ENCODE measurements at places on chromosomes 2 and 18.

GRCh38 chr2:228793116-228793515 is 478.0 kb downstream of the PID1 start:
- DNase-seq: no peak

DNA sequence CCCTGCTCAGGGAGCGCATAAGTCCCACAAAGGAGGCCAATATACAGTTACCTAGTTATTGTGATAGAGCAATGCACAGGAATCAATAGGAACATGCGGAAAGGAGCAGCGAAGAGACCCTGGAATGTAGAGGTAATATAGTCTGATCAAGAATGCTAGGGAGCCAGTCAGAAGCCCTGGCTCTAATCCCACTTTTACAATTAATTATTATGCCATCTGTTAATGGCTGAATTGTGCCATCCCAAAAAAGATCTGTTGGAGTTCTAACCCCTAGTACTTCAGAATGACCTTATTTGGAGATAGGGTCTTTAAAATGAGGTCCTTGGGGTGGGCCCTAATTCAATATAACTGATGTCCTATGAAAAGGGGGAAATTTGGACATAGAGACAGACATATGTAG is 7.7 kb upstream of the SPATS2L start:
- DNase-seq: no peak

GRCh38 chr2:66239655-66240054 is 195.3 kb upstream of the MEIS1 start:
- DNase-seq: no peak

GRCh38 chr2:165369131-165369897 is 100.2 kb upstream of the CSRNP3 start:
- no peak for DNase-seq

DNA sequence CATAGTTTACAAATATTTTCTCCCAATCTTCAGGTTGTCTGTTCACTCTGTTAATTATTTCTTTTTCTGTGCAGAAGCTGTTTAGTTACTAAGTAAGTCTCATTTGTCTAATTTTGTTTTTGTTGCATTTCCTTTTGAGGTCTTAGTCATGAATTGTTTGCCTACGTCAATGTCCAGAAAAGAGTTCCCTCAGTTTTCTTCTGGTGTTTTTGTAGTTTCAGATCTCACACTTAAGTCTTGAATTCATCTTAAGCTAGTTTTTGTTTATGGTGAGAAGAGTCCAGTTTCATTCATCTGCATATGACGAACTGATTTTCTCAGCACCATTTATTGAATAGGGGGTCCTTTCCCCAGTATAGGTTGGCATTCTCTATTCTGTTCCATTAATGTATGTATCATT is 1252.2 kb upstream of the TMEFF2 start:
- no peak for DNase-seq

DNA sequence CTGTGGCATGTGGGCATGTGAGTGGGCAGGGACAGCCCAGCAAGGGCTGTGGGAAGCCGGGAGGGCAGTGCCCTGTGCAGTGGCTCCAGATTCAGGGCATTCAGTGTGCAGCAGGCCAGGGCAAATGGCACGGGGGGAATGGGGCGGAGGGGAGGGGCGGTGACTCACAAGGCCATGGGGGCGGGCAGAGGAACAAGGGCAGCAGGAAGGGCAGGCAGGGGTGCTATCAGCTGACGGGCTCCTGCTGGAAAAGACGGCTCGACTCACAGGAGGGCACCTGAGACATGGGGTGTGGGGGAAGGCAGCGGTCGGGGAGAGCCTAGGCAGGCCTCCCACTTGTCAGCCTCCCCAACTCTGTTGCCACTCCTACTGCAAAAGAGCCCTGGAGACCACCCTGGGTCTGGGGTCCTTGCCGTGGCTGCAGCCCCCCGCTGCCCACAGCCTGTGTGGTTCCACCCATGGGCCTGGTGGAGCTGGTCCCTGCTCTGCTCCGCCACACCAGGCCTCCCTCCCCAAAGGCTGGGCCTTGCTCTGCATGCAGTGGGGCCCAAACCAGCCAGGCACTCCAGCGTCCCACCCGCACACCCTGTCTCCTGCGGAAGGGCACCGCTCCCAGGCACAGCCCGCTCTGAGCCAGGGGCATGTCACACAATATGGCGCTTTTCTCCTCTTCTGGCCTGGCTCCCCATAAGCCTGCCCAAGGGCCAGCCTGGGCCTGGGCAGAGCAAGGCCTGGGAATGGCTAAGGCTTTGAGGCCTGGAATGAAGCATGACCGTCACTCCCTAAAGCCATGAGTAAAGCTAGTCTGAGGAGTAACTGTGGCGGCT is 25.9 kb downstream of the HS6ST1 start:
- DNase-seq: no peak

- no peak for DNase-seq
Measured at GRCh38 chr2:149915151-149915550, 327.6 kb upstream of the MMADHC start.

DNA sequence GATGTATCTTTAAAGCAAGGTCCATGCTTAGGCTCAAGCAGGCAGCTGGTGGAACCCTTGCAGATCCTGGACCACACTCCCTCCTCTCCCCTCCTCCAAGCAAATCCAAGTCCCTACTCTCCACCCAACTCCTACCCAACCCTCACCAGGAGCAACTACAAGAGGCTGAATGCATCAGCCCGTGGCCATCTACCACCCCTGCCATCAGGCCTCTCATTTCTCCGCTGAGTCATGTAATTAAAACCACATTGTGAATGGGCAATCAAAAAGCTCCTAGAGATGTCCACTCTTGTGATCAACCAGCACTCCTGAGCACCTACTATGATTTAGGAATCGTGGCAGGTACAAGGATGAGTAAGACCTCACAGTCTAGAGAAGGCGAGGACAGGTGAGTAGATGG is 142.2 kb upstream of the CAPN13 start:
- DNase-seq: no peak

DNA sequence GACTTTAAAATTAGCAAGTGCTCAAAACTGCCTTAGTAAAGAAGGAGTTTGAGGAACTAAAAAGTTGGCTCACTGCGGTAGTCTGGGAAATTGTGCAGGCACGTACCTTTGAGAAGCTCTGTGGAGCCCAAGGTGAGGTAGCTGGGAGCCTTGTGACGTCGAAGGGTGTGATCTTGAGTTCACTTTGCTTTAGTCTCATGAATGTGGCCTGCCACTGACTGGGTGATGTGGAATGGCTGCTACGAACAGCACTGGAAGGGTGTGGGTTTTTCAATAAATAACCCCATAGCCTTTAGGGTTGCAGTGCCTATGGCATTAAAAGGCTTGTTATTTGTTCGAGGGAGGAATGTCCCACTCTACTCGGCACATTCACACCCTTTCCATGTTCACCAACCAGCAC is 312.3 kb downstream of the PRKCE start:
- no peak for DNase-seq

DNA sequence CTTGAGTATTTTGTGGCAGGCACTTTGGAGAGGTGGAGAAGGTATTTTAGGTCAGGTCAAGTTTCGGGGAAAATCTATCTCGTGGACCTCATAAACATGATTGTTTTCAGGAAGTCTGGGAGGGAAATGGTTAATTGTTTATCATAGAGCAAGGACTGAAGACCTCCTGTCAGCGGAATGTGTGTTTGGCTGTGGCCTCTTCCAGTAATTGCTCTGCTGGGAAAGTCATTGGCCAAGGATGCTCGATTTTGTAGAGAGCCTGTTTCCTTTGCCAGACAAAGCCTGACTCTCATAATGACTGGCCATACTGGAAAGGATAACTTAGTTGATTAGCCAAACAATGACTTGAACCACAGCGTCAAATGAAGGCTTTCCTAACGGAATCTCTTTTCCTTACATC is 30.0 kb downstream of the IL1R2 start:
- no peak for DNase-seq

DNA sequence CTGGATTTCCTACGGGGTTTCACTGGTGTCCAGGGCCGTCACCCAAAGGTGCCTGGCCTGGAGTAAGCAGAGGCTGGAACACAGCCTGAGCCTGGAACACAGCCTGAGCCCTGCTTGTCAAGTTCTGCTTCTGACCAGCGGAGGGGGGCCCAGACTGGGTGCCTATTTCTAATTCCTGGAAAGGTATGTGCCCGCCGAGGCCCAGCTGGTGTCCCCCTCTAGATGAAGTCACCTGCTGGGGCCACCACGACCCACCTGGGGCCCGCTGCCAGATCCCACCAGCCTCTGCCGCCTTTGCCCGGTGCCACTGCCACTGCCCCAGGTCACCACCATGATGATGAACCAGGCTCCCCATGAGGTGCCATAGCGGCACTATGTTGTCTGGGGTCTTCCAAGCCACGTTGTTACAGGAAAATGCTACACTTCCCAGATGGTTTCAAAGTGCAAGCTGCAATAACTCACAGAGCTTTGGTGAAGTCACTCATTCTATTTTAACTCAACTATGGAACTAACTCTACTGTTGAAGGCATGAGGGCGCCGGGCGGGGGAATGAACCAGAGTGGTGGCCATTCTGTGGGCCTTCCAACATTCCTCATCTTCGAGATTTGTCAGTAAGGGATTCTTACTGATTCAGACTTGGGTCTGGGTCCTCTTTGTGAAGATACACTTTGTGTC is 40.9 kb upstream of the LAPTM4A start:
- no peak for DNase-seq

DNA sequence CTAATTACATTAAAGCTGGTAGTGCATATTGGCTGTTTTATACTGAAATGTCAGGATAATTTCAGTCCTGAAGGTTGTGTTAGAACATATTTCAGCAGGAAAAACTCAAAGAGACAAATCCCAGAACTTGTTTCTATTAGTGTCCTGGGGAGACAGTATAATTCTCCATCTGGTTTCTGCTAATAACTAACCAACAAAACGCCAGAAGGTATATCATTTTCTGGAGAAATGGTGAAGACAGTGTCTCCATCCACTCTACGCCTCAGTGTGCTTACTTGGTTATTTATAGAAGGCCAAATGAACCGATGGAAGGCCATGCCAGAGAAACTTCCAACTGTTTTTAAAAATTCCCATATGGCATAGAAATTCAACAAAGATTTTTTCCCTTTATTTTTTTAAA is 41.6 kb downstream of the GCA start:
- DNase-seq: no peak

DNA sequence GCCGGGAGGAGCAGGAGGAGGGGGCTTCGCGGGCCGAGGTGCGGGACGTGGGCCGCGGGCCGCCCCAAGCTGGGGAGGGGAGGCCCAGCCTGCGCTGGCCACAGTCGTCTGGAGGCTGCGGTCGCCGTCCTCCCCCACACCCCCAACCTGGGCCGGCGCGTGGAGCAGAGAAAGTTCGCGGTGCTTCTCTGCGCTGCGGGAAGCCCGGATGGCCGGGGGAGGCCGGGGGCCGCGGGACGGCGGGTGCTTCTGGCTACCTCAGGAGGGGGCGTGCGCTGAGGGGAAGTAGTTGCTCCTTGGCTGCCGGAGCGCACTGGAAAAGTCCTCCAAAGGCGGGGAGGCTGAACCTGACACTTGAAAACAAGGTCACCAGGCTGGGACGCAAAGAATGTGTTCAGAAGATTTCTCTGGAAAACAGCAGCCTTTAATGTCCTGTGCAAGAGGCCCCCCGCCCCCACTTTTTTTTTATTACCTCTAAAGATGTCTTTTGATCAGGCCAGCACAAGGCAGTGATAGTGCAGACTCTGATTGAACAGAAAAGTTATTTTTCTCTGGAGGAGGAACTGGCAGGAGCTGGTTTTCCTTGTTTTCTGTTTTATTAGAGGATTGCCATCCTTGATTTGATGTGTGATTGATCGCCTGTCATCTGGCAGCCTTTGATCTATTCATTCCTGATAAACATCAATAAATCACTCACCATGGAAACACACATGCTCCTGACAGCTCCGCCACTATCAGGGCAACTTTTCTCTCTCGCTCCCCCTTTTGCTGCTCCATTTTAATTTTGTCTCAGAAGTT is 1.6 kb downstream of the TSHZ1 start:
- no peak for DNase-seq

DNA sequence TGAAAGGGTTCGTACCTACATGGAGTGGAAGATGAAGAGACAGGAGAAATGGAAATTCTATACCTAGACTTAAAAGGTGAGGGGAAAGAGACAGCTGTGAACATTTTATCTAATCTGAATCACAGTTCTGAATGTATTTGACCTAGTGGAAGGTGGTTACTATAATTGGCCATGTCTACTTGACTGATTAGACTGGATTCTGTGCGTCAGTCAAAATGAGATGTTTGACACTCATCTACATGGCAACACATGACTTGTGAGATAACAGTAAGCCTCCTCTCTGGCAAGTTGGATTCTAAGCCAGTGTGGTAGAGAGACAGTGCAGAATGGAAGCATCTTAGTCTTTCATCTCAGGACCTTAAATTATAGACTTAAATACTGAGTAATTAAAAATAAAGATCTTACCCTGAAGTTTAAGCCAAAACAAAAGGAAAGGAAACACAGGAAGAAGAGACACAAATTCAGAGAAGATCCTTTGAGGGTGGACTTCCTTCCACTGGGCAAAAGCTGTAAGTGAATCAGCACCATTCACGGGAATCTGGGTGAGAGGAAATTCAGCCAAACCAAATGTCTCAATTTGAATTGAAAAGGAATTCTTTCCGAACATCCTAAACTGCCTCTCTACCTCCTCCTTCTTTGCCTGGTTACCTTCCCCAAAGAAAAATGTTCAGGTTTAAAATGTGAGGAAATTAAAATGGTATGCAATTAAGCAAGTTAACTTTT is 121.6 kb downstream of the EHBP1 start:
- no peak for DNase-seq

- DNase-seq: no peak
Measured at GRCh38 chr2:66733364-66733999, 298.6 kb downstream of the MEIS1 start.

GRCh38 chr2:172928756-172929155 is 146.9 kb upstream of the MAP3K20 start:
- no peak for DNase-seq

GRCh38 chr2:78070693-78071092 is 548.5 kb upstream of the LRRTM4 start:
- DNase-seq: no peak

- no peak for DNase-seq
Measured at GRCh38 chr2:227608561-227609338, 5.9 kb downstream of the SCYGR3 start.

- DNase-seq: no peak
Measured at GRCh38 chr18:24197412-24197811, 58.5 kb downstream of the CABYR start.

GRCh38 chr18:9333441-9334328 is 888 bp upstream of the TWSG1 start:
- DNase-seq: no peak

GRCh38 chr2:25400576-25401216 is 59.0 kb upstream of the DNMT3A start:
- DNase-seq: no peak

- no peak for DNase-seq
Measured at GRCh38 chr2:7736646-7737305, 819.6 kb downstream of the RNF144A start.

DNA sequence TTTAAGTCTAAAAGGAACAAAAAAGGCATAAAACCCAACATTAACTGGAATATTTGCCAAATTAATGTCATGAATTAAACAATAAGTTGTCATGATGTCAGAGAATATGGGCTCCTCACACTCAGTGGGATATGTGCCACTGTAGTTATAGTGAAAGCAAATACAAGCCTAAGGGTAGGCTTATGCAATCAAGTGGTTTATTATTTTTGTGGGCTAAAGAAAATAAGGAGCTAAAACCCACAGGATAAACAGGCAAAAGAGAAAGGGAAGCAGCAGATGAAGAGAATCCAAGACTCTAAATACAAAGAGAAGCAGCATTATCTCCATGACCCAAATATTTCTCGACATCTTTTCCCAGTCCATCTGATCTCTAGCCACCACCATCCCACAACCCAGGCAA is 17.5 kb downstream of the YWHAQ start:
- DNase-seq: no peak

Measured in activated T-helper 1 cell treated with anti-CD3 and anti-CD28 coated beads, Interleukin-2, amount 50 U/mL, for 16 hours (primary cell).